ENCODE measurements at places on chromosomes 16 and 17.
A peak's percentile ranks its signal among the peaks of the same experiment; 100 is the strongest.

DNA sequence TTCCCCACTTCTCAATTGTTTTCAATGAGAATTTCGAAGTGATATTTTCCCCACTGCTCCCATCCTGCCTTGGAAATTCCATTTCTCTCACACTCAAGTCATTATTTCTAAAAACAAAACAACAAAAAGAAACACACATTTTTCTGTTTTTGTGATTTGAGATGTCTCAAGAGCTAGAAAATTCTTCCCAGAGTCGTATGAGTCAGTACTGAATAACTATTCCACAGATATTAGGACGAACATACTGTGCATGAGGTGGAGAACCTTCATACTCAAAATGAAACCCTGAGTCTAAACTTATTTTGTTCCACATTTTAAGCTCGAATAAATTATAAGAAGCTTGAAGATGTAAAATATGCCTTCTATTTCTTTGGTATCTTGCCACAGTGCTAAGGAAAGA is 204.6 kb downstream of the SLC39A11 start:
- DNase-seq: no peak

GRCh38 chr17:16662936-16663335 is 9.3 kb upstream of the ZNF624 start:
- DNase-seq: no peak

DNA sequence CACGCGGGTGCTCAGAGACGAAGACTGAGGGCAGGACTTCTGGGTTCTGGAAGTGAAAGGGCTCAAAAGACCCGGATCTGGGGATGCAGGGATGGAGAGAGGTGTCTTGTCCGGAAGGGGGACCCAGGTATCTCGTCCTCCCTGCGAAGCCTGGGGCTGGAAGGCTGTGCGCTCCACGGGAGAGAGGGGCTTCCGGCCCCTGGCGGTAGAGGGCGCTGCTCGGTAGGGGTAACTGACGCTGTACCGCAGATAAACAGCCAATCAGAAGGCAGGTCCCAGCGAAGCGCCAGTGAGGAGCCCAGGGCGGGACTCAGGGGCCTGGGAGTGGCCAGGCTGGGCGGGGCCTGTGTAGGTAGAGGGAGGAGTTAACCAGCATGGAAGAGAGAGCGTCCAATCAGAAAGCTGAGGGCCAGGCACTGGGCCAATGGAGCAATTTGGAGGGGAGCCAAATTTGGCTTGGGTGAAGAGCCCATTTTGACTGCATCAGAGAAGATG is 804 bp downstream of the TGFB1I1 start:
- peak; percentile 32 for DNase-seq

DNA sequence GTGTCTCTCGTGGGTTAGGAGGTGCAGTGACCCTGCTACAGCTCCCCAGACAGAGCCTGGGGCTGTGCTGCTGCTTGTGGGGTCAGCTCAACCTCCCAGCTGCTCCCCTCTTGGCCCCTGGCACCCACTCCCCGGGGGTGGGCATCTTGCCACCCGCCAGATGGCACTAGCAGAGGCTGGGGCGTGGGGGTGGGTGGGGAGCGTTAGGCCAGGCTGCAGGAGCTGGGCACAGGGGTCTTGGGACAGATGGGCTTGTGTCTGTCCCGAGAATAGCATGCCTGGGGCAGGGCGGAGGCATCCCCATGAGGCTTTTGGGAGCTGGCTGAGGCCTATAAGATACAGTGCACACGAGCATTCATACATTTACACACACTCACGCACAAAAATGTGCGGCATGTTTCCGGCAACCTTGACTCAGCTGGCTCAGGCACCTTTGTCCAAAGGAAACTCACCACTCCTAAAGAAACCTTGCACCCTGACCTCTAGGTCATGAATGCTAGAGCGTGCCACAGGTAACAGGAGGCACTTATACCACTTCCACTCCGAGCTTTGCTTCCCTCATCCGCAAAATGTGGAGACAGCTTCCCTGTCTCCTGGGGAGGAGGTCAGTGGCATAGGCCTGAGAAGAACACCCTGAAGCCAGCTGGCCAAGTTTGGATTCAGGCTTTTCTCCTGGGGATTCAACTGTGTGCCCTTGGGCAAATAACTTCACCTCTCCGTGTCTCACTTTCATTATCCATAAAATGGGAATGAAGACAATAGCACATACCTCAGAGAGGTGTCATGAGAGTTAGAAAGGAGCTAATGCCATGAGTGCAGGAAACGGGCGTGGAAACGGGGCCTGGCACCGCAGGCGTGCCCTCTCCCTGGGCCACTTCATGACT is 78.9 kb upstream of the LHX1 start:
- DNase-seq: no peak
